Kidney epithelial cell (primary cell): ENCODE measurements at places on chromosomes 4 and X. TPM values are rescaled to one million over a fixed set of nuclear protein-coding genes. Genes with fewer than 3 reads are reported as not detected.

DNA sequence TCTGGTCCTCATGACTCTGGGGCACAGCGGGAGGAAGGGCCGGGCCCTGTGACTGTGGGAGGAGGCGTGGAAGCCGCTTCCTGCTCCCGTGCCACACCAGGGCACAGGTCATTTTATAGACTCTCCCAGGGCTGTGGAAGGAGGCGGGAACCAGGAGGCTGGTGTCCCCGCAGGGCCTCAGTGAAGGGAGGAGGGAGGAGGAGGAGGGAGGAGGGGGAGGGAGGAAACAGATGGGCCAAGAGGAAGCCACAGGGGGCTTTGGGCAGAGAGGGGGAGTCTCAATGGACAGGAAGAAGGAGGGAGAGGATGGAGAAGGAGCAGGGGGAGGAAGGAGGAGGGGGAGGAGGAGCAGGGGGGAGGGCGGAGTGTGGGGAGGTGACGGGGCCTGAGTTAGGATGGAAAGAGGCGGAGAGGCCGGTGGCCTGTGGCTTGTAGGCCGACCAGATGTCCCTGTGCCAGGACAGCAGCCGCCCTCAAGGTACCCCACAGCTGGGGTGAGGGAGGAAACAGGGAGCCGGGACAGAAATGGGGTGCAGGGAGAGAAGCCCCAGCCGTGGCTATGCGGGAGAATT is 6.2 kb upstream of the PLCXD1 start:
- DNase-seq, result no peak

- no peak for DNase-seq
Measured at GRCh38 chr4:161702287-161702686, 461.5 kb downstream of the FSTL5 start.

Gene G3BP2
- 127 and 135 TPM in 2 replicates for total RNA-seq

Gene HTT
- 43.8 and 72.6 TPM in 2 replicates for total RNA-seq

DNA sequence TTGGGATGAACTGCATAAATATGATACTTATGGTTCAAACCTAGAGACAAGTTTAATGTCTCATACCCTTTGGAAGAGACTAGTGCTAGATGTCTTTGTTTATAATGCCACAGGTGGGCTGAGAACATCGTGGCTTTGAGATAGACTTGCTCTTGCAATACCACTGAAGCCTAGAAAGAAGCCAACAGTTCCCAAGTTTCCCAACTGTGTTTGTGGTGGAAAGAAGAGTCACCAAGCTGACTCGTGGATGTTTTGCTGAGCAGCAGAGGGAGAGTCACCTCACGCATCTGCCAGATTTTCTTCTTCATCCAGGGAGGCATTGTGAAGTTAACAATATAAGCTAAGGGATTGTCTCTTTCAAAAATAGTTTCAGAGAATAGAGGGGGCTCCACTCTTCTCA is 1076.2 kb downstream of the C4orf33 start:
- no peak for DNase-seq

DNA sequence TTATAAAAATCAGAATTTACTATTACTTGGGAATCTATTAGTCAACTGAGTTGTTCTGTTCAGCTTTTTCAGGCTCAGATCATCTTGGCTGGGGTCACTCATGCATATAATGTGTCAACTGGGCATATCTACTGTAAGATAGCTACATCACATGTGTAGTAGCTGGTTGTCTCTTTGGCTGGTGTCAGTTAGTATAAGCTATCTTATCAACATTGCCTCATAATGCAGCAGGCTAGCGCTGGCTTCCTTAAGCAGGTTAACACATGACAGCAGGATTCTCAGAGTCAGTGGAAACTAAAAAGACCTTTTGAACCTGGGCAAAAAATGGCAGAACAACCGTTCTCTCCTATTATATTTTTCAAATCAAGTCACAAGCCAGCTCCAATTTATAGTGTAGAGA is 378.3 kb upstream of the PCDH10 start:
- no peak for DNase-seq

- DNase-seq, result no peak
Measured at GRCh38 chrX:41923978-41924683, 777 bp upstream of the CASK start.
